Stimulated activated CD8-positive, alpha-beta memory T cell treated with anti-CD3 and anti-CD28 coated beads, Interleukin-7, amount 100 ng/mL, for 4 hours (primary cell): ENCODE measurements at places on chromosomes 1 and 21.

DNA sequence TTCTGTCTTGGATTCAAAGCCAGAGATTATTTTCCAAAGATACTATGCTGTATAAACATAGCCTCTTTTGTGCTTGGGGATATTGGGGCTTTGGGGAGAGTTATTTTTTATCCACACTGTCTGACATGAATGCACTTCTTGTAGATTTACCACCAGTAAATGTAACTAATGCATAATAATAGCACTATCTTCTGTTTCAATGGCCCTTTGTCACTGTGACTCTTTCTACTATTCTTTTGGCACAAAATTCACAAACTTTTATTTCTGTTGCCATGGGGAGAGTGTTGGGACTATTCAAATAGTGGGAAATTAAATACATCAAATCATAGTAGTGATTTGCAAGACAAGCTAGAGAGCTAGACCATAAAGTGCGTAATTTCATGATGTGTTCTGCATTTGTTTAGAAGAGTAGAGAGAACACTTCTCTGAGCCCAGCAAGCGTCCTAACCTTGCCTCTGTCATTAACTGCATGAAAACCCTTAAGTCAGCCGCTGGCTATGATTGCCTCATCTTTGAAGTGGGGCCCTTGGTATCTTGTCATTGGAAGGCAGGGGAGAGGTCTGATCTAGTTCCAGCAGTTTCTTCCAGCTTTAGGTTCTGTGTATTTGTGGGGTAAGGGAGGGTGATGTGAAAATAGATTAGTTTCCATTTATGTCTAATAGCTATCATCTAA lies 154.4 kb downstream of the HHAT start:
- DNase-seq = no peak

- DNase-seq = no peak
Observed at GRCh38 chr1:231507476-231508355, 20.8 kb upstream of the TSNAX start.

- no peak for DNase-seq
Observed at GRCh38 chr21:14554948-14555347, 8.8 kb upstream of the SAMSN1 start.

DNA sequence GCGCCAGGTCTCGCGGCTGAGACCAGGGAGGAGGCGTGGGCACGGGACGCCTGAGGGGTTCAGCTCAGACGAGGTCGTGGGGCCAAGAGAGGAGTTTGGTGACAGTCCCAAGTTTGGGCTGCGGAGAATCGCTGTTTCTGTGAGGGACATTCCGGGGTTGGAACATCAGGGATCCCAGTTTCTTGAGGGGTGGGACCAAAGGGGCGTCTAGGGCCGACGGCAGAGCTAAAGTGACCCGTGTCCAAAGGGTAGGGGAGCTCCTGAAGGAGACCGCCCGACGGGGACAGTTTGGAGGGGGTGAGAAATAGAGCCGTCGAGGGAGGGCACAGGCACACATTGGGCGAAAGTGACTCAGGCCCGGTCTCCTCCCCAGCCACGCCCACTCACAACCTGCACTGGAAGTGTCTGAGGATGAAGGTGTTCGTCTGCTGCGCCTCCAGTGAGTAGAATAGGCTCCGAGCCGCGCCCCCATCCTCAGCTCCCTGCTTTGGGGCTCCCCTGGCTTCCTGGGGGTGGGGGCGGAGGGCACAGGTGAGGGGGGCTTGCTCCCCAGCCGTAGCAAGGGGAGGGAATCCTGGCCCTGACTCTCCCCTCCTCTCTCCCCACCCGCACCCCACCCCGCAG lies 7.0 kb downstream of the EFNA3 start:
- peak; percentile 77 for DNase-seq

GRCh38 chr1:157176591-157177121 lies 38.5 kb upstream of the ETV3 start:
- no peak for DNase-seq

- DNase-seq = no peak
Observed at GRCh38 chr1:45047032-45047431, 35.0 kb downstream of the UROD start.

- DNase-seq = no peak
Observed at GRCh38 chr1:243323491-243323890, 67.7 kb downstream of the SDCCAG8 start.

GRCh38 chr1:46489638-46490405 lies at the start of gene DMBX1:
TSS of gene DMBX1 (plus strand) at chr1:46489836. CDS start at chr1:46507011, 17,175 bp downstream.
- no peak for DNase-seq

- DNase-seq = no peak
Observed at GRCh38 chr1:32742199-32742947, 39.8 kb upstream of the SYNC start.

GRCh38 chr1:183226963-183227362 lies 40.9 kb downstream of the LAMC2 start:
- DNase-seq = no peak

DNA sequence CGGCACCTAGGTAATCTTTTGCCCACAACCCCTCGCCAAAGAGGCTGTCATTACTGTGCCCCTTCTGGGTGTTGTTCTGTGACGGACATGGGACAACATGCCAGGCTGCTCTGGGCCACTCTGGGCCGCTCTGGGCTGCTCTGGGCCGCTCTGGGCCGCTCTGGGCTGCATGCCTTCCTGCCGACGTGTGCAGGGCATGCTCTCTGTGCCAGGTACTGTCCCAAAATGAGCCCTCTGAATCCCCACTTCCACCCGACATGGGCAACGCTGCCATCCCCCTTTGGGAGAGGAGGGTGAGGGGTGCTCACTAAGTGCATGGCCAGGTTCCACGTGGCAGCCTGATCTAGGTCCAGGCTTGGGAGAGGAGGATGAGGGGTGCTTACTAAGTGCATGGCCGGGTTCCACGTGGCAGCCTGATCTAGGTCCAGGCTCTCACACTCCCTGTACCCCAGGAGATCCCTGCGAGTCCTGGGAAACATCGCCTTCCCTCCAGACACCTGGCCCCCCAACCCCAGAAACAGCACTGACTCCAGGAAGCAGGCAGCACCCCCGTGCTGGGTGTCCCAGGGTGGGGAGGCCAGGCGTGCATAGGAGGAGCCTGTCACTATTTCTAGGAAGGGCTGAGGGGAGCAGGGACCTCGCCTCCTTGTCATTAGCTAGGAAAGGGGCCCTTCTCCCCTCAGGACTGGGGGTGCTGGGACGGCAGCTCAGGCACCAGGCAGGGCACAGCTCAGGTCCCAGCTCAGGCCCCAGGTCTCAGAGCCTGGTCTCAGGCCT lies 16.5 kb downstream of the TTC34 start:
- DNase-seq = no peak

DNA sequence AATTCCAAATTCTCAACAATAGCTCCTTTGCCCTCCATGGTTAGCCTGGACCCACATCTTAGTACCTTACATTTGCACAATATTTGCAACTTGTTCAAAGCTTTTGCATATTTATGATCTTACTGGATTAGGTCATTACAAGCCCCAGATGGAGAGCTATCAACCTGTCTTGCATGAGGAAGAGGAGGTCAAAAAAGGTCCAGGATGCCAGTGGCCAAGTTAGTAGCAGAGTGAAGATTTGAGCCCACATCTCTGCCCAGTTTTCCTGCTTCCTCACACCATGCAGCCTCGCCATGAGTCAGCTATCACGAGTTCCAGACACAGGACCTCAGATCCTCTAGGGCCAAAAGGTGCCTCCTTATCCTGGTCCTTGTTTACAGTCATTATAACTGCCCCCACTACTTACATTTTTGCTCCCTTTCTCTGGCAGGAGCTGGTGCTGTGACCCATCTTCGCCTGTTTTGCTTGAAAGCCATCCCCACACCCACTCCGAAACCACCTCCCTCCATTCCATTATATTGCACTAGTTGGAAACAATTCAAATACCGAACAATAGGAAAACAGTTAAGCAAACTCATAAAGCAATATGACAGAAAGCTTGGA lies 5.0 kb upstream of the AHCYL1 start:
- DNase-seq = no peak

DNA sequence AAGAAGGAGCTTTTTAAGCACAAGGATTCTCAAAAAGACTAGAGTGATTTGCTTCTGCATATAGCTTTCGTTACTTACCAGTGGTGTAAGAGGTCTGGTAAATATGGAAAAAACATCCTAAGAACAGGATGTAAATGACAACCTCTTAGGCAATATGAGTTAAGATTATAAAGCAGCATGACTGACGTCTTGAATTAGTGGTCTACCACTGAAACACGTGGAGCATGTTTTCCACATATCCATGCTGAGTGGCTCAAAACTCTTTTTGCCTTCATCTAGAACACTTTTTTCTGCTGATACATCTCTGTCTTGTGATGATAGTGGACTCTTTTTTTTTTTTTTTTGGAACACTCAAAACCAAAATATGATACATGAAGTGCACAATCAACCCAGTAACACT lies 44.6 kb downstream of the RCAN1 start:
- no peak for DNase-seq

GRCh38 chr1:112509005-112509659 lies 367 bp downstream of the WNT2B start:
- DNase-seq = peak; percentile 7

GRCh38 chr1:232682248-232682647 lies 52.3 kb upstream of the SIPA1L2 start:
- DNase-seq = no peak
